ENCODE measurements at places on chromosomes 3 and 15.

DNA sequence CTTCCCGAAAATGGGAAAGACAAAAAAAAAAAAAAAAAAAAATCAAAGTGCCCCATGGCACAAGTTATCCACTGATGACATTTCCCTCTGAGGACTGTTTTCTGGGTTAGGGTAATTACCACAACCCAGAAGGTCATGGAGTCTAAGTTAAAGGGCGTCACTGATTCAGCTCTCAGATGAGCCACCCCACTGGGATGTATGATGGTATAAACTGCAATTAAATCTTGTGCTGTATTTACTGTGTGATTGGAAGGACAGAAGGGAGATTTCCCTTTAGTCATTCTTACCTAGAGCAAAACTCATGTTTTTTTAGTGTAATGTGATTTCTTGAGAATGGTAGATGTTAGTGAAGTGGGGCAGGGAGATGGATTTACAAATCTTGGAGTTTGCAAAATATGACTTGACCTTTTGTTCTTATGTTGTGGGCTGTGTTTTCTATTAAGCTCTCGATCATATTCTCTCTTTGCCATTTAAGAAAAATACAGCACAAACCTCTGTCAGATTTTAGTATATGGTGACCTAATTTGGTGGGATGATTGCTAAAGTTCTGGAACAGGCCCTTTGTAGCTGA is 244.2 kb downstream of the PTPRG start:
- DNase-seq = peak; percentile 8

DNA sequence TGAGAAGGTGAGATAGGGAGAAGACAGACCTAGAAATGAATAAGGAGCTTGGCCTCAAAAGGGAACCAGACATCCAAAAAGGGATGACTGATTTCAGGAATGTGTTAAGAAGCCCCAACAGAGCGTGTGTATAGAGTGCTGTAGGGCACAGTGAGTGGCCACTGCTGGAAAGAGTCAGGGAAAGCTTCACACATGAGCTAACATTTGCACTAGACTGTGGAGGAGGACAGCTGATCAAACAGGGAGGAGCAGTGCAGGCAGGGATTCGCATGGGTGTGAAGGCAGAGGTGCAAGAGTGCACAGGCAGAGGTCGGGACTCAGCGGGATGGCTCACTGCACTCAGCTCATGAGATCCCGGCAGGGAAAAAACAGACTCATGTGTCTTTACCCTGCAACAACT is 61.8 kb downstream of the NPTN start:
- DNase-seq = no peak

DNA sequence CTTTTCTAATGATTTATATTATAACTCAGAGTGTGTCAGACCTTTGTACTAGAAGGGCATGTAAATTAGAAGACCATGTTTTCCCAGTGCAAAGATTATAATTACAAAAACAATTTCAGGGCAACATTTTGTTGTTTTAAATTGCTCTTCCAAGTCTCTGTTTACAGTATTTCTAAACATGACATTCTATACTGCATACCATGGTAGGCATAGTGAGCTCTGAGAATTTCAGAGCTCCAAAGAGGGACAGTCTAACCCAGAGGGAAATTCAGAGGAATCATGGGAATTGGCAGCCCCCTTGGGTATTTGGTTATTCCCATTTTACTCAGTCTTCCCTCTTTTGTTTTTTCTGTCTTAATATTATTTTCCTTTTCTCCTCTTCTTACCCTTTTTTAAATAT is 361.5 kb upstream of the SEMA6D start:
- DNase-seq = no peak

- no peak for DNase-seq
Observed at GRCh38 chr3:152524198-152525140, 255.7 kb downstream of the MBNL1 start.

- no peak for DNase-seq
Observed at GRCh38 chr3:97968376-97968775, 3.9 kb downstream of the RIOX2 start.

GRCh38 chr3:112320691-112321090 is 12.3 kb upstream of the CD200 start:
- no peak for DNase-seq

DNA sequence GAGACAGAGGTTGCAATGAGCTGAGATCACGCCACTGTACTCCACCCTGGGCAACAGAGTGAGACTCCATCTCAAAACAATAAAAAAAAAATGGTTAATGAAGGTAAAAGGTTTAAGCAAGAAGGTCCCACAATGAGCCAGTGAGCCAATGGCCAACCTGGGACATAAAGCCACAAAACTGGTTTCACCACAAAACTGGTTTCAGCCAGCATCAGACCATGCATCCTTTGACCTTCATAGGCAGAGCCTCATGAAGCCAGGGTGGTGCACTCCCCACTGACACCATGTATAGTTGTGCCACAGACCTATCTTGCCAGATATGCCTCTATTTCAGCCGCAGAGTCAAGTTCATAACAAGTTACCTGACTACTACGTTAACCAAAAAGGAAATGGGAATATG is 41.9 kb downstream of the SCAP start:
- DNase-seq = no peak

DNA sequence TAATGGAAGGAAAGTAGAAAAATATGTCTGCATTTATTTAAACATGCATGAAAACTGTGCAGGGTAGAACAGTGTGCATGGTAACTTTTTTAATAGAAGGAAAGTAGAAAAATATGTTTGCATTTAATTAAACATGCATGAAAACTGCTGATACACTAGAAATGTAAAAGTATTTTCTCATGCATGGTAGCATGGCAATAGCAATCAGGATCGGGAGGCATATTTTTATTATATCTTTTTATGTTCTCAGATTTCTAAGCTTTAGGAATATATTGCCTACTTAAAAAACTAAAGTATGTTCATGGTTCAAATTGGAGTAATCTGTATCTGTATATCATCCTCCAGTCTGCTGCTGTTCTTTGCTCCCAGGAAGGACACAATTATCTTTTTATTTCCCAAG is 1468.9 kb upstream of the GBE1 start:
- no peak for DNase-seq

GRCh38 chr15:53031469-53031868 is 241.3 kb upstream of the ONECUT1 start:
- DNase-seq = no peak

DNA sequence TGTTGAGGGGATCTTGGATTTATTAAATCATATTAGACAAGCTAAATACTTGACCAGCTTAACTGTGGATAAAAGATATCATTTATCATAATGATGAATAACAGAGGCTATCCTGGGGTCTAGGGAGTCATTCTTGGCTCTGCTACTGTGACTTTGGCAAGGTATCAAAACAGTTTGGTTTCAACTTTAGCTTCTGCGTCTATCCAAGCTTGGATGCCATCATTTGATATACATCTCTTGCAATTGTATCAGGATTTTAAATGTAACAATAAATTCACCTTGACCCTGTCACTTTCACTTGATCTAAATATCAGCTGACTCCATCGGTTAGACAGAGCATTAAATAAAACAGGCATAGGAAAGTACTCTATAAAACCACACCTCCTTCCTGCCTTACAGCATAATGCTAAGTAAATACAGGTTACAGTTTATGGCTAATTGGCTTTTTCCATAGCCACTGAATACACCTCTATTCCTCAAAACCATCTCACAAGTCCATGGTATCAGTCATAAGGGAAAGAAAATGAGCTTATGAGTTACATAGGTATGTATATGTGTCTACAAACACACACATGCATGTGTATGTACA is 262.9 kb downstream of the CTNNB1 start:
- no peak for DNase-seq

DNA sequence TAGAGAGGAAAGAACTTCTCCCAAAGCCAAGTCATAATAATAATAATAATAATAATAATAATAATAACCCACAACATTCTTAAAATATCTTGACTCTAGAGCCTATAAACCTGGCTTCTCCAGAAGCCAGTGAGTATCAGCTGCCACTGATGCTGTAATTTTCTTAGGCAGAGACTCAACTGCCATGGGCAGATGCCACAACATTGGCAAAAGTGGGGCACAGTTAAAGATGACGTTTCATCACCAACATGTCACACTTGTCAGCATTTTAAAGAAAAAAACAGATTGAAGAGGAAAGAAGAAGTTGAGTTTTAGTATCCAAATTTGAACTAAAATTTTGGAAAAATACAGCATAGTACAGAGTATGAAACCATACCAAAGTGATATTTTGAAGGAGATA is 265.0 kb downstream of the ZMAT3 start:
- DNase-seq = no peak

DNA sequence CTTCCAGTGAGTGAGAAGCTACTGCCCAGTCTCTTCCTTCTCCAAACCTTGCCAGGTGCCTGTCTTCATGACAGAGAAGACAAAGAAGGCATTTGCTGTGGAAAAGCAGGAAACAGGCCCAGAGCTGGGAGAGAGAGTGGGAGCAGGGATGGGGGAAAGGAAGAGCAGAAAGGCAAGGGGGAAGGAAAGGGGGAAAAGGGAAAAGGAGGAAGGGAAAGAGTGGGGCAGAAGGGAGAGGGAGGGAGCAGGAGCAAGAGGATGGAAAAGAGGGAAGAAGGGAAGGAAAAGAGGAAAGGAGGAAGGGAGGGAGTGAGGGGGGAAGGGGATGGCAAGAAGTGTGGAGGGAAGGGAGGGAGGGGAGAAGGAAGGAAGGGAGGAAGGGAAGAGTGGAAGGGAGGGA is 121.2 kb upstream of the LINGO1 start:
- DNase-seq = no peak

DNA sequence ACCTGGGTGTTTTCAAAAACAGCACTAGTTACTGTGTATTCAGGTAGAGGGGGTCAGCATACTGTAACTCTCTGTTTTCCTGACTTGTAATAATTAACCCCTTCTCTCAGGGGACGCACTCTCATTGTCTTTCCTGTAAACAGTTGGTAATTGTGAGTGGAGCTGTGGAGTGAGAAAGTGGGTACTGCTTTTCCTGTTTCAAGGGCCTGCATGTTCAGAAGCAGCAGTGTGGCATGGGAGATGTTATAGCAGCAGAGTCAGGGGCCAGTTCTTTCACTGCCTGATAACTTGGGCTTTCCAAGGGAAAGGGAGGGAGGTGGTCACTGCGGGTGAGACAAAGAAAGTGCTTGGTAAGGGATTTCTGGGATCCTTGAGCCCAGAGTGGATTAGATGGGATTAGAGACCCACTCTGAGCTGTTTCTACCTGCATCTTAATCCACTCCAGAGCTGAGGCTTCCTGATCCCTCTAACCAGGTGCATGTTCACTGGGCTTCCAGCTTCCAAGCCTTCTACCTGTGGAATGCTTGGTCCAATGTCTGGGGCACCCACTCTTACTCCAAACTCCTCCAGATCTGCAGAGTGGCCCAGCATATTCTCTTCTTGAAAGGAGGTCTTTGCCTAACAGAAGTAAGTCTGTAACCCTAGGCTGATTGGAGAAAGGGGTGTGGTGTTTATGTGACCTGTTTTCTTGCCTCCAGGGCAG is 105.2 kb downstream of the RPLP1 start:
- DNase-seq = no peak

- DNase-seq = no peak
Observed at GRCh38 chr15:66886686-66887273, 178.6 kb upstream of the SMAD3 start.

All from T1000 (cell line).